ENCODE measurements at places on chromosomes 5 and 9.

DNA sequence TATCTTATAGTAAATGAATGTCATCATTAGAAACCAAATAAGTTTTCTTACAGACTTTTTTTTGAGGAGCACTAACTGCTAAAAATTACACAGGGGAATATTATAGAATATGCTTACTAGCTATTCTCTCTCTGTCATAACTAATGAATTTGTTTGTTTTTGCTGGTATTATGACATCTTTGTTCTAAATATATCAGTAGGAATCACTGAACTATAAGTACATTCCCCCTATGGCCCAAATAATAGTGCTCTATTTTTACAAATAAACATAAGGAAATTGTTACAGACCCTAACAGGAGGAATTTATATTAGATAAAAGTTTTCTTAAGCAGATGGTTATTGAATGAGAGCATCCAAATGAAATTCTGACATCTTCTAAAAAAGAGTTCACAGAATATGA lies 83.0 kb upstream of the RIOK2 start:
- no peak for DNase-seq

DNA sequence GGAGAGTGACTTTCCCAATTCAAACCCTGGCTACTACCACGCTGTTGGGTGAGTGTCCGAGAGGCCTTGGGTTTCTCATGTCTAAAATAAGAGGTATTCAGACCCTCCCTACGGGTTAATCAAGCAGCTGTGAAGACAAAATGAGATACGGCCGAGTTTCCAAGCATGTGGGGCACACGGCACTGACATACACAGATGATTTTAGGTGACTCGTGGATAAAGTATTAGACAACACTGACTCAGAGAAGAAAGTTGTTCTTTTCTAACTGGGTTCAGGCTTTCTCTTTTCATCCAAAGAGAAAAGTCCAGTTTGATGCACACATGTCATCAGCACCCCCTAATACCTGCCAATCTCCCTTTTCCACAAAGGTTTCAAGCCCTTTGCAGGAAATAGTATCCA lies 15.6 kb downstream of the FOXI1 start:
- DNase-seq: no peak

- DNase-seq: peak; percentile 12
Measured at GRCh38 chr5:152170350-152170749, 234.7 kb downstream of the NMUR2 start.

GRCh38 chr5:39541920-39542319 lies 117.1 kb upstream of the DAB2 start:
- peak; percentile 18 for DNase-seq

- DNase-seq: no peak
Measured at GRCh38 chr9:101966691-101967090, 228.2 kb upstream of the GRIN3A start.

- DNase-seq: no peak
Measured at GRCh38 chr5:94249430-94249829, 369.0 kb downstream of the KIAA0825 start.
